Astrocyte of the spinal cord (primary cell): ENCODE measurements at places on chromosomes 11 and 22.

DNA sequence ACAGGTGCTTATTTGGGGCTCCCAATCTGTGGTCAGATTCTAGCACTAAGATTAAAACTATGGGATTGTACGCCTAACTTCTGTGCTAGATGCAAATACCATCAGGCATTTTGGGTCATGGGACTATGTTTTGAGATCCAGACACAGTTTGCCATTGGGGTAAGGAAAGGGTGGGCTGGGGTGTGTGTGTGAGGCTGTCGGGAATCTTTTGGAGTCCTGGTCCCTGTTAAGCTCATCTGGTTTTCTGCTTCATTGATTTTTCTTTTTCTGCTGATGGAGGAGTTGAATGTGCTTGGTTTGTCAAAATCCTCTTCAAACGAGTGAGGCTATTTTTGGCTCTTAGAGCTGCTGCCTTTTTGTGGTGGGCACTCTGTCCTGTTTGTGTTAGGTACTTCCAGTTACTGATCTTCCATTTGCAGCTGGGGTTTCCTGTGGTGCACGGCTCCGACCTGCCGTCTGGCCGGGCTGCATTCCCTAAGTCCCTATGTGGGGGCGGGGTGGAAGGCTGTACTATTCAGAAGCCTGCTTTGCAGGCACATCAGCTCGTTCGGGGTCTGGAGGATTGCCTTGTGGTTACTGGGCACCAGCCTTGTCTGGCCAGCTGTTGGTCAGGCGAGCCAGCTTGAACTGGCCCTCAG is 2.9 kb downstream of the BCR start:
- peak; percentile 76 for DNase-seq

- no peak for DNase-seq
Measured at GRCh38 chr11:63854696-63855095, 15.8 kb downstream of the MARK2 start.

DNA sequence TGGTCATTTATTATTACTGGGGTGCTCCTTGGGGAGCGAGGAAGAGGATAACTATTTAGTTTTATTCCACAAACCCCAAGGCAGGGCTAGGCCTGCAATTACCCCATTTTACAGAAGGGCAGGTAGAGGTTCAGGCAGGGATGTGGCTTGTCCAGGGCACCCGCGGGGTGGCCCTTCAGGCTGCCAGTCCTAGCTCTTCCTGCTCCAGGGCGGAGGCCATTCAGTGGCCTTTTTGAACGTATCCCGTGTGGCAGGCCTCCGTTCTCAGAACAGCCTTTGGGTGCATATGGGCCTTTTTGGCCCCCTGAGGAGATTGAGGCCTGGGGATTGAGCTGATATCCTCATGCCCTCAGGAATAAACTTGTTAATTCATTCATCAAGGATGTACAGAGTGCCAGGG is 66.2 kb downstream of the MPPED1 start:
- DNase-seq: no peak

- peak; percentile 18 for DNase-seq
Measured at GRCh38 chr22:47043835-47044721, 281.6 kb downstream of the TBC1D22A start.

- no peak for DNase-seq
Measured at GRCh38 chr11:40187295-40187694, 1272.2 kb downstream of the LRRC4C start.
